ENCODE measurements at places on chromosomes 13 and 19. TPM values are rescaled to one million over a fixed set of nuclear protein-coding genes. Genes with fewer than 3 reads are reported as not detected.

Gene NANOS3
- not detected for total RNA-seq

Gene PDX1
- not detected for total RNA-seq

Gene CBY2
- total RNA-seq = not detected

Gene MAP2K2
- total RNA-seq = 59.0 TPM

Gene C3
- 688 TPM for total RNA-seq

Gene SLC6A16
- 2.8 TPM for total RNA-seq

Gene SIN3B
- total RNA-seq = 25.3 TPM

Gene CRB3
- 2.7 TPM for total RNA-seq

Gene AMH
- total RNA-seq = 1.0 TPM

Gene NLRP9
- total RNA-seq = not detected

Gene RNF17
- not detected for total RNA-seq

Gene CD177
- 0.42 TPM for total RNA-seq

GRCh38 chr13:78022164-78022877 lies 103.7 kb upstream of the EDNRB start:
- DNase-seq = no peak

GRCh38 chr13:21256351-21256761 lies 79.9 kb downstream of the MRPL57 start:
- no peak for DNase-seq

DNA sequence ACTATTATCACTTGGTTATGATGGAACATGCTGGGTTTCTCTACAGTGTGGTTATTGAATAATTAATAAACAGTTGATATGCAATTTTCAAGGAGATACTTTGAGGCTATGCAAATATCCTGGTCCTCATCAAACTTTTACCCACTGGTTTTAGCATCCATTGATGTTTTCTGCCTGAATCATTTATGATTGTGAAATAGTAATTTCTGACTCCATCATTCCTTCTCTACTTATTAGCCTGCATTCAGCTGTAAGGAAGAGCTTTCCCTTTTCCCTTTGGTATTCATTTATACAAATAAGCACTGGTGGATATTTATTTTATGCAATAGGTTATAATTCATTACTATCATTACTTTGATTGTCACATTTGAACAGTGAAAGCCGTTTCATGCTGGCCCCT lies 13.9 kb upstream of the DNAJC15 start:
- no peak for DNase-seq

DNA sequence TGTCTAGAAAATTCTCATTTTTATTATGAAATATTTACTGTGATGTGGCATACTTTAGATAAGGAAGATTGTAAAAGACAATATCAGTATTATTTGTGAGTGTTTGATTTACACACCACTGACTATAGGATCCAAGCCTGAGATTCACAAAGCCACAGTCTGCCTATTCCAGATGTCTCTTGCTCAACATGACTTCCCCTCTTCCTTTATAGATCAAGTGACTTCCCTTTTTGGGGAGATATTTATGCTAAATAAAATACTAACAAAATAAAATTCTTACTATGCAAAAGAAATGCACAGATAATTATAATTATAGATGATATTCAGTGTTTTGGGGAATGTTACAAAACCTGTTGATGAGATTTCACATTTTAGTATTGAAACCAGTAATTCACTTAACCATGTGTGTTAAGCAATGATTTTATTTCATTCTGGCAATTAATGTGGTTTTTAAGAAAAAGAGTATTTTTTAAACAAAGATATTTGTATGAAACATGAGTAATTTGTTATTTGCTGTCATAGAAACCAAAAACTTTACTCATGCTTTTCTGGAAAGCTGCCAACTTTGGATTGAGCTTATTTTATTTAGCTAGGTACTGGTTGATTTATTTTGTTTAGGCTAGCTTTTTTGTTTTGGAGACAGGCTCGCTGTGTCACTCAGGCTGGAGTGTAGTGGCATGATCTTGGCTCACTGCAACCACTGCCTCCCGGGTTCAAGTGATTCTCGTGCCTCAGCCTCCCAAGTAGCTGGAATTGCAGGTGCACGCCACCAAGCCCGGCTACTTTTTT lies 13.7 kb upstream of the GPR183 start:
- no peak for DNase-seq

DNA sequence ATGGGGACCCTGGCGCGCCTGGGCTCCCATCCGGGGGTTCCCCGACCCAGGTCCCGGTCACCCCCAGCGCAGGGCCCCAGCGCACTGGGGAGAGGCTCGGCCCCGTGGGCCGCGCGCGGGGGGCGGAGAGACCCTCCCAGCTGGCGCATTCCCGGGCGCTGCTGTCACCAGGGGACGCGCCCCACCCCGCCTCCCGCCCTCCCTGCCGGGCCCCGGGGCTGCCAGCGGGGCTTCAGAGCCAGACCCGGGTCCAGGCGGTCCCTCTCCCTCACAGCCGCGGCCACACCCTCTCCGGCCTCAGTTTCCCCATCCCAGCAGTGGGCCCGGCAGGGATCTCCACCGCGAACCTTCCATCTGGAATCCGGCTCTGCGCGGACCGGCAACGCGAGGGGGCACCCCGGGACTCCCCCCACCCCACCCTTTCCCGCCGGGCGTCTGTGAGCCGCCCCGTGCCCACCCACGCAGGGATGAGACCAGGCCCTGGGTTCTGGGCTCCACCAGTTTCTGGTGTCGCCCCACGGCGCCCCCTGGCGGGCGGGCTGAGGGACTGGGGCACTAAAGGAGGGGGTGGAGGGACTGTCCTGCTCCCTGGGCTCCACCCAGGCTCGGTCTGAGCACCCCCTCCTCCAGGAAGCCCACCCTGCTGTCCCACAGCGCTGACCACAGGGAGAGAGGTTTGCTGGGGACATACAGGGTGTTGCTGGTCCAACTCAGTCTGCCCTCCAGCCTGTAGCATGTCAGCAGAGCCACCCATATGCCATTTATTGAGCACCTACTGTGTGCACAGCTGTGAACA lies 878 bp upstream of the ADAMTSL5 start:
- DNase-seq = no peak

DNA sequence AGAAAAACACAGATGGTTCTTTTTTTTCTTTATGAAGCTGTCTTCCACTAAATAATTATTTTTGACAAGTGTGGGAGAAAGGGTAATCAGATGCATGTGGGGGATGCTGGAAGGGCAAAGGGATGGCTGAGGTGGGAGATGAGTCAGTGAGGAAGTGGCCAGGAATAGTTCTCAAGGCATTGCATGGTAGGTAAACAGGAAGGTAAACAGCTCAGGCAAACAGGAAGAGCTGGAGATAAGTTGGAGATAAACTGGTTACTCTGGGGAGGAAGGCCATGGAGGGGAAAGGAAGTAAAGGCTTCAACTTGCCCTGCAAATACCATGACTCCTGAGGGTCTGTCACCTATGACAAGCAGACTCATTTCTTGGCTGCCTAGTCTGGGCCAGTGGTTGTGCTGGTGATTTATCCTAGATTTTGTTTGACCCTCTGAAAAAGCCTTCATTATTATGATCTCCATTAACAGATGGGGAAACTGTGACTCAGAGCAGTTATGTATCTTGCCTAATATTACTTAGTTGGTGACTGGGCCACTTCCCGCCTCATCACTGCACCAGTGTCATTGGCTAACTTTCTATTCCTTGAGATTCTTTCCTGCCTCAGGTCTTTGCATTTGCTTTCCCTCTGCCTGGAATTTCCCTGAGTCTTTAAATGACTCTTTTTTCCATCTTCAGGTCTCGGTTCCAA lies 17.1 kb downstream of the ACTL9 start:
- DNase-seq = no peak

- DNase-seq = no peak
These were observed 56.8 kb downstream of the POLR1D start for GRCh38 chr13:27678306-27679040.

- DNase-seq = no peak
These were observed 25.5 kb upstream of the TIMM44 start for GRCh38 chr19:7968796-7969554.

- DNase-seq = no peak
These were observed 10.6 kb upstream of the ADGRE1 start for GRCh38 chr19:6876748-6877147.

DNA sequence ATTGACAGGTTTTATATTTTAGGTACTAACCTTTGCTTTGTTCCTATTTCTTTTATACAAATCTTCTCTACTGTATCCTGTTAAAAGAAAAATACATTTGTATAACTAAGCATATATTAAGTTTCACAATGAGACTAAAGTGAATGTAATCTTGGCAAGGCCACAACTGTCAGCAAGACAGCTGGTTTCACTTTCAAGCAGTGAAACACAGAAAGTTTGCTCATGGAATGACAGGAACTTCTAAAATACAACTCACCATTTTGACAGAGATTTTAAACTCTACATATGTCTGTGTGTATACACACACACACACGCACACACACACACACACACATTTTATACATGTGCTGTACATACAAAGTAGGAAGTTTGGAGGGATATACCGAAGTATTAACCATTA lies 53.3 kb downstream of the PARP4 start:
- no peak for DNase-seq

DNA sequence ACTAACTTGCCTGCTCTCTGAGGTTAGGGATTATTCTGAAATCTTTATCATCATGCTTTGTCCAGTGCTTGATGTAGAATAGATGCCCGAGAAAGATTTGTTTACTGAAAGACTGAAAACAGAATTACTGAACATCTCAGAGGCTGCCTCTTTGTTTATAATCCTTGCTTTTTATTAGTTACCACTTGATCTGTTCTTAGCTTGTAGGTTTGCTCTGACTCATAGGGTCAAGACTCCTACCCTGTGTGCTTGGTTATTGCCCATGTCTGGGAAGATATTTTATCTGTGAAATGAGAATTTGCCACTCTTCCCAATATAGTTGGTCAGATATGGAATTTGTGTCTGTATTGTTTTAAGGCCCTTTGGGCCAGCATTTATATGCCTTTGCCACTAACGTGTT lies 675.3 kb downstream of the DIAPH3 start:
- no peak for DNase-seq

DNA sequence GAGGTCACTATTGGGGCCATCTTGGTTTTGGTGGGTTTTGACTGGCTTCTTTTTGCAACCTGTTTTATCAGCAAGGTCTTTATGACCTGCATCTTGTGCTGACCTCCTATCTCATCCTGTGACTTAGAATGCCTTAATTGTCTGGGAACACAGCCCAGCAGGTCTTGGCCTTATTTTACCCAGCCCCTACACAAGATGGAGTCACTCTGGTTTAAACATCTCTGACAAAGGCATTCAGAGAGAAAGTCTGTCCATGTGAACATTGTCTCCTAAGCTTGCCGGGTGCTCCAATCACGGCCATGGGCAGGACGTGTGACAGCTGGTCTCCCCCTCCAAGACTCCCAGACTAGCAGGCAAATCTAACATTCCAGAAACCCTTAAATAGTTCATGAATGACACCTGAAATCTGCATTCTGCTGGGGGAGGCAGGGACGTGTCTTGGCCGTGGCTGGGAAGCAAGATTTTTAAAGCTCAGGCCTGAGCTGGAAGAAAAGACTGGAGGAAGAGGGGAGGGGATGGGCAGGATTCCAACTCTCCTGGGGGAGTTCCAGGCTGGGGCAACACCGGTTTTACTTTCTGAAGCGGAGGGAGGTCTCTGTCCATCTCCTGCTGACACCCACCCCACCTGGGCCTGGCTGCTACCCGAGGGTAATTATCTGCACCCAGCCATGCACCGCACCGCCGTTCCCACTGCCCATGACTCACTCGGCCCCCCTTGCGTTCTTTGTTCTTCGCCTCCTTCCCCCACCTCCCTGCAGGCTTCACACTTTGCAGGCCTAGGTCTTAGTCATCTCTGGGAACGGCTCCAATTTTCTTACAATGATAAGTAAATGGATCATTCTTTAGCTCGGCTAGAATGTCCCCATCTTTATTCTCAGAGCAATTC lies 11.6 kb upstream of the OR1M1 start:
- peak; percentile 93 for DNase-seq

- no peak for DNase-seq
These were observed 1.8 kb downstream of the FGF14 start for GRCh38 chr13:102399791-102400674.

DNA sequence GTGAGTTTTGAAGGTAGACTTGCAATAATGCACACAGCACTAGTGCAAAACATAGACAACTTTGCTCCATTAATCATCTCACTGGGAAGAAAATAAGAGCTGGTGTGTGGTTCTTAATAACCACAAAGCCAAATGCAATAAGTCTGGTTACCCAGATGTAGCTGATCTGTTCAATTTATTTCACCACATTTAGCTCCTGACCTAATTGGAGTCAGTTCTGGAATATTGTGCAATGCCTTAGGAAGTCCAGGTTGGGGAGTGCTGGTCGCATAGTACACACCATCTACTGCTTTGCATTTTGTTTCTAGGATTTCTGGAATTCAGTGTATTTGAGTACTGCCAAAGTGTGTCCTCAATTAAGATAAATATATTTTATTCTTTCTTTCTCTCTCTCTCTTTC lies 483.3 kb upstream of the SPRY2 start:
- DNase-seq = no peak

- DNase-seq = no peak
These were observed 31.9 kb downstream of the SGCG start for GRCh38 chr13:23212671-23213070.

DNA sequence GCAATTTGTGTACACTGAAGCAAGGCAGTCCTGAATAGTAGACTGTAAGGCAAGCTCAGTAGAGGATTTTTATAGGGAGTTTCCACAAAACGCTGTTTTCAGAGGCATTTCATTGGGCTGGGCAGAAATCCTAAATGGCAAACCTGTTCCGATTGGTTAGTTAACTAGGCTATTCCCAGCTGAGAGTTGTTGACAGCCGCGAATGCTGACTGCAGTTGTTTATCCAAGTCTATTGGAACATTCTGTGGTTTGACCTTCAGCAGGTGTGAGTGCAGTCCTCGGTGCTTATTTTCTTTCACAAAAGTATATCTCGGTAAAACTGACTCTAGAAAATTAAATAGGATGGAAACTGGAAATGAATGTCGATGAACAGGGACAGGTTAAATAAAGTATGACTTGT lies 45.4 kb downstream of the TPT1 start:
- DNase-seq = no peak

DNA sequence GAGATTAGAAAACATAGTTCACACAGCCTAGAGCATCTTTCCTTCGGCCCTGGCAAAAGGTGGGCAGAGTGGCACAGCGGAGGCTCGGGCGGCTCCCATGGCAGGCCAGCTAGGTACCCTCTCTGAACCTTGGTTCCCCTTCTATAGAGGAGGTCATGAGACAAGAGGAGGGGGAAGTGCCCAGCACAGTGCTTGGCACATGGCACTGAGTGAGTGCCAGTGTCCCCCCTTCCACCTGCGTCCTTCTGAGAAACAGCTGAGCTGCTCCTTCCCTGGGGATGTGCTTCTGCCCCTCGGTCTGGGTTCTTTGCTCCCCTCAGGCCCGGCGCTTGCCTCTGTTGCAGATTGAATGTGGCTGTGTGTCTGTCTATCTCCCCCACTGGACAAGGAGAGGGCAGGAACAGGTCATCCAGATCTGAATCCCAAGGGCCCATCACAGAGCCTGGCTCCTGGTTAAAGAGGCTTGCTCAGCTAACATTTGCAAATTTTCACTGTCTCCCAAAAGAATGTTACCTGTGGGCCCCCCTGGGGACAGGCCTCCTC lies 165.6 kb downstream of the USP12 start:
- no peak for DNase-seq
